ENCODE measurements at places on chromosomes 5 and 9.
A peak's percentile ranks its signal among the peaks of the same experiment; 100 is the strongest.

DNA sequence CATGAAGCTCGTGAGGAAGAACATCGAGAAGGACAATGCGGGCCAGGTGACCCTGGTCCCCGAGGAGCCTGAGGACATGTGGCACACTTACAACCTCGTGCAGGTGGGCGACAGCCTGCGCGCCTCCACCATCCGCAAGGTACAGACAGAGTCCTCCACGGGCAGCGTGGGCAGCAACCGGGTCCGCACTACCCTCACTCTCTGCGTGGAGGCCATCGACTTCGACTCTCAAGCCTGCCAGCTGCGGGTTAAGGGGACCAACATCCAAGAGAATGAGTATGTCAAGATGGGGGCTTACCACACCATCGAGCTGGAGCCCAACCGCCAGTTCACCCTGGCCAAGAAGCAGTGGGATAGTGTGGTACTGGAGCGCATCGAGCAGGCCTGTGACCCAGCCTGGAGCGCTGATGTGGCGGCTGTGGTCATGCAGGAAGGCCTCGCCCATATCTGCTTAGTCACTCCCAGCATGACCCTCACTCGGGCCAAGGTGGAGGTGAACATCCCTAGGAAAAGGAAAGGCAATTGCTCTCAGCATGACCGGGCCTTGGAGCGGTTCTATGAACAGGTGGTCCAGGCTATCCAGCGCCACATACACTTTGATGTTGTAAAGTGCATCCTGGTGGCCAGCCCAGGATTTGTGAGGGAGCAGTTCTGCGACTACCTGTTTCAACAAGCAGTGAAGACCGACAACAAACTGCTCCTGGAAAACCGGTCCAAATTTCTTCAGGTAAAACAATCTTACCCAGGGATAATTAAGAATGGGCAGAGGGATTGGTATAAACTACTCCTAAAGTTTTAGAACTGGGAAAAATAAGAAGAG lies 12.9 kb downstream of the ITGA1 start:
- peaks cover 57% of the 10 kb centered on the region for H3K36me3 ChIP-seq
- peaks cover 63% of the 10 kb centered on the region for H3K4me1 ChIP-seq
- peak overlapping the region; percentile 96 for H3K27ac ChIP-seq
- peak; percentile 73 for DNase-seq
- no peaks in the 10 kb centered on the region for H3K27me3 ChIP-seq

- H3K36me3 ChIP-seq, result no peaks in the 10 kb centered on the region
- no peak for DNase-seq
- H3K4me1 ChIP-seq, result peaks cover 9% of the 10 kb centered on the region
- H3K27me3 ChIP-seq, result no peaks in the 10 kb centered on the region
- no peak overlapping the region for H3K27ac ChIP-seq
- no peak overlapping the region for H3K4me3 ChIP-seq
These were observed 52.6 kb downstream of the MTX3 start for GRCh38 chr5:79938468-79938867.

GRCh38 chr5:143226361-143226760 lies 177.1 kb downstream of the NR3C1 start:
- H3K27ac ChIP-seq, result no peak overlapping the region
- peaks cover 16% of the 10 kb centered on the region for H3K36me3 ChIP-seq
- H3K4me1 ChIP-seq, result peaks cover 57% of the 10 kb centered on the region

DNA sequence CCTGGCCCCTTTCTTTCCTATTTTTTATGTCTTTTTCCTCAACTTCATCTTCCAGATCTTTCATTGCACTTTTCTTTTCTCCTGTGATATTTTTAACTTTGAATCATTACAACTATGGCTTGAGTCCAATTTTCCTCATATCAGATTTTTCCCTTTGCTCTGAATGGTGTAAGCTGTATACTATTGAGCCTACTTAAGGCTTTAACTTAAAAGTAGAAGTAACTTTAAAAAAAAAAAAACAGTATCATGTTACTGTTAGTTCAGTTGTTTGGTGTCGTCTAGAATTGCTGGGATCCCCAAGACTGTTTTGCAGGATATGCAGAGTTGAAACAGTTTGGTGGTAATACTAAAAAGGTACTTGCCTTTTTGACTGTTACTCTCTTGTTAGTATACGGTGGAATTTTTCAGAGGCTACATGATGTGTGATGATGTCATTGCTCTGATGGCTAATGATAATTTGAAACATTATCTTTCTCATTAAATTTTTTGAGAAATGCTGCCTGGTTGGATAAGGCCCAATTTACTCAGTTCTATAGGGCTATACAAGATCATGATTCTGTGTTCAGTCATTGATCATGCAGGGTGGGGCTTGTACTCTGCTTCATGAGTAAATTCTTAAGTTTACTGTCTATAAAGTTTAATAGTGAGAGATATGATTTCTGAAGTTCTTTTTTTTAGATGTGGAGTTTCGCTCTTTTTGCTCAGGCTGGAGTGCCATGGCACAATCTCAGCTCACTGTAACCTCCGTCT lies 8.8 kb downstream of the NAA35 start:
- no peaks in the 10 kb centered on the region for H3K27me3 ChIP-seq
- H3K36me3 ChIP-seq, result peaks cover 81% of the 10 kb centered on the region
- no peak for DNase-seq
- peak overlapping the region; percentile 53 for H3K27ac ChIP-seq

DNA sequence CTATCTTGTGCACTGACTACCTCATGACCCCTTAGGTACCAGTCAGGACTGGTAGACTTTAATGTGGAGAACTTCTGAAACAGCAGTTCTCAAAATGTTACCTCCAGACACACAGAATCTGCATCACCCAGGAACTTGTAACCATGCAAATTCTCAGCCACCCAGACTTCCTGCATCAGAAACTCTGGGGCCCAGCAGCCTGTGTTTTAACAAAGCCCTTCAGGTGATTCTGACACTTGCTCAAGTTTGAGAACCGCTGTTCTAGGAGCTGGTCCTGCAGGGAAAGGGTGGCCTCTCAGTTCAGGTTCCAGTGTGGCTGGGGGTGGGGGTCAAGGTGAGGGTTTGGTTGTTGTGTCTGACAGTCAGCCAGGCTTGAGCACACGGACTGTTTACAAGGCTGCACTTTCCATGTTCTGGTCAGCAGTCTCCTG lies 28.4 kb downstream of the ZFP62 start:
- peak; percentile 61 for DNase-seq
- H3K4me1 ChIP-seq, result peaks cover 53% of the 10 kb centered on the region
- H3K27me3 ChIP-seq, result no peaks in the 10 kb centered on the region

DNA sequence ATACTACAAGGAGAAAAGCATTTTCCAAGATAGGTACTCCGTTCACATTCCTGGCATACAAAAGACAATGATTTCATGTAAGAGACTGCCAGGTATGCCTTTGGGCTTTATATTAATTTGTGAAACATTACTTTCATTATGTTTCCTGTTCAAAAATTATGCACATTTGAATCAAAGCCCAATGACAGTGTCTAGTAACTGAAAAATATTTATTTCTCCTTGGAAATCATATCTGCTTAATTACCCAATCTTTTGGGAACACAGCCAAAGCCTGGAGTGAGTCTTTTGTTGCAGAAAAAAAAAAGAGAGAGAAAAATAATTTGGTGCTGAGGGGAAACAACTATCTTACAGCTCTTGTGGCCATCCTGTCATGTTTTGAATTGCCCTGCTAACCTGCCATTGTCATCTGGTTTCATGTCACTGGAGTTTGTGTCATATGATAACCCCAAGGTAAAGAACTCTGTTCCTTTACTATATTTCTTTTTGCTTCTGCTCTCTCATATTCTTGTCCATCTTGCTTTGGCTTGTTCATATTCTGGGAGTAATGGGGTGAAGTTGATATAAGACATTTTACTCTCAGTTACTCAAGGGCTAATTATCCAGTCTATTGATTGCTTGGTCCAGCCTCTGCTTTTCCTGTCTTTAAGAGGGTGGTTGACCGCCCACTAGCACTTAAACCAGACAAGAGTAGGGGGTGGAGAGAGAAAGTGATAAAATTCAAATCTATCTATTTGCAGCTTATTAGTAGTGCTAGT lies 238.3 kb upstream of the NUDT12 start:
- H3K36me3 ChIP-seq, result no peaks in the 10 kb centered on the region
- H3K4me3 ChIP-seq, result no peak overlapping the region
- DNase-seq, result no peak
- H3K4me1 ChIP-seq, result no peaks in the 10 kb centered on the region
- H3K27ac ChIP-seq, result no peak overlapping the region

DNA sequence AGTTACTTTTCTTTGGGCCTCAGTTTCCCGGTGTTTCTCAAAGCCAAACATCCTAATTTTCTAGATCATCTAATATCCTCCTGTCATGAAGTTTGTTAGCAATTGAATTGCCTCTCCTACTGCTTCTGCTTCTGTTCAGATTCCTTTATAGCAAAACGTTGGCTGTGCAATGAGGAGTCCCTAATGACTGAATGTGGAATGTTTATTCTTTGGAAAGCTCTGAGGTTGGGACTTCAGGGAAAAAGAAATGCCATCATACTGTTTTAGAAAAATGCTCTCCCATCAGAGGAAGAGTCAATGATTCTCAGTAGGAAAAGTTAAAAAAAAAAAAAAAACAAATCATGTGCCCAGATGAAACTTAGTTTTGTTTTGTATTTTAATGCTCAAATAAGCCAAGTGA lies 268.7 kb upstream of the PAPPA start:
- H3K36me3 ChIP-seq, result no peaks in the 10 kb centered on the region
- H3K27ac ChIP-seq, result no peak overlapping the region
- no peak overlapping the region for H3K4me3 ChIP-seq
- H3K27me3 ChIP-seq, result no peaks in the 10 kb centered on the region
- no peak for DNase-seq
- H3K4me1 ChIP-seq, result no peaks in the 10 kb centered on the region

Data from activated T-cell treated with anti-CD3 and anti-CD28 coated beads, Interleukin-2, amount 50 U/mL, for 24 hours (primary cell).